Activated CD4-positive, alpha-beta memory T cell treated with anti-CD3 and anti-CD28 coated beads for 36 hours (primary cell): ENCODE measurements at places on chromosomes 5 and 9.

DNA sequence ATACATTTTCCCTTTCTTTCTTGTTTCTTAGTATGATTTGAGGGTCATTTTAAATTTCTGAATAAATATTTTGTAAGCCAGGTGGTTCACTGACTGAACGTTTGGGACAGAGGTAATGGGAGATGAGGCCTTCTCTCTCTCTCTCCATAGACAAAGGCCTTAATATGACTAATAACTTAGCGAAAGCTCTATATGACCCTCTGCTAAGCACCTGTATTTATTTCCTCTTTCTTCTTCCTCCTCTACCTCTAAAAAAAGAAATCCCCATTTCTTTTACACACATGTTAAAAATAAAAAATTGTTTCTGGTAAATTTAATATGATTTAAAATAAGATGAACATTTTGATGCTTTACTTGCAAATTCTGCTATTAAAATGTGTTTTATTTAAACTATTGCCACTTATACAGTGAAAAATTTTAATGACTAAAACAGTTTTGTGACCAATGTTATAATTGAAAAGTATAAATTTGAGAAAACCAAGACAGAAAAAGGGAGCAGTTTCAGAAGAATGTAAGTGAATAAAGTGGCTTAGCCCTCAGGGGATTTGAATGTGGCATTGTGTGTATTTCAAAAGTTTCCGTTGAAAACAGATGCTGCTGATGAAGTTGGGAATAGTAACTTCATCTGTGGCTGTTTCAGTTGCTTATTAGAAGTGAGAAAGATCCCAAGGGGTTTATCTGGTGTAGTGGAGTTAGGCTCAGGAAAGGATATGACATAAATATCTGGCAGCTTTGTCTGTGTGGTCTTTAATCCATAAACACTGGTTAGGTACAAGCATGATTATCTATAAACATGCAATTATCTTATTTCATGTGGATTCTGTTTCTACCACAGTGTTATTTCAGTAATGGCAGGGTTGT lies 128.6 kb upstream of the GRHPR start:
- no peak for DNase-seq

GRCh38 chr5:115452536-115453235 lies 91.9 kb downstream of the FEM1C start:
- DNase-seq: no peak

- DNase-seq: no peak
Observed at GRCh38 chr5:149881874-149882273, 62.7 kb downstream of the PDE6A start.

DNA sequence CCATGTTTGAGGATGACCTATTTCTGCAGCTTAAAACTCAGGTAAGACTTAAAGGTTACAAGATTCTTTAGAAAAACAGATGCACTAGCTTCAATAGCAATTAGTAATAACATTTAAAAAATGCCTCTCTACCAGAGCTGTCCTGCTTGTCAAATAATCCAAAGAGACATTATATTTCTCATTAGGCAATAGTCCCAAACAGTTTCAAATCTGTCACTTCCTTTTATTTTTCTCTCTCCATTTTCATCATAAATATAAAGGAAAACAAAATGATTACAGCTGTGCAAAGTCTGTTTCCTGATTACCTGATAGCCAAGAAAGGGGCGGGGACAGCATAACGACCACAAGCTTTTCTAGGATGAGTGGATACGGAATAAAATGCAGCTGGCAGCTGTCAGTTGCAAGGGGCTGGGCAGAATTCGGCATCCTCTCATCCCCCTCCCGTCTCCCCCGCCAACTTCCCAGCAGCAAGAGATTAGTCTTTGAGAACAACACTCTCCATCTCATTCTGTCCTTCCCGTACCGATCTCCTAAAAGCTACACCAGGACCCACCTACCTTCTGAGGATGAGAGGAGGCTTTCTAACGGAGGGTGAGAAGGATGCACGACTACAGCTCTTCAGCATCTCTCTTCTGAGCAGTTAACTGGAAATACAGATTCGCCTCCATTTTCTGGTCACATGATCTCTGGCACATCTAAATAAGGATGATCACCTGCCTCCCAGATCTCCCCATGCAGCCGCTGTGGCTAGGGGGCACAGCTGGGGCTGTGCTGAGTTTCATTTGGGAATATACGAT lies 72.5 kb upstream of the PCA3 start:
- DNase-seq: peak; percentile 27

- DNase-seq: peak; percentile 58
Observed at GRCh38 chr9:110143950-110144545, 63.9 kb downstream of the C9orf152 start.

- DNase-seq: no peak
Observed at GRCh38 chr5:136276946-136277345, 84.0 kb upstream of the SMIM32 start.

DNA sequence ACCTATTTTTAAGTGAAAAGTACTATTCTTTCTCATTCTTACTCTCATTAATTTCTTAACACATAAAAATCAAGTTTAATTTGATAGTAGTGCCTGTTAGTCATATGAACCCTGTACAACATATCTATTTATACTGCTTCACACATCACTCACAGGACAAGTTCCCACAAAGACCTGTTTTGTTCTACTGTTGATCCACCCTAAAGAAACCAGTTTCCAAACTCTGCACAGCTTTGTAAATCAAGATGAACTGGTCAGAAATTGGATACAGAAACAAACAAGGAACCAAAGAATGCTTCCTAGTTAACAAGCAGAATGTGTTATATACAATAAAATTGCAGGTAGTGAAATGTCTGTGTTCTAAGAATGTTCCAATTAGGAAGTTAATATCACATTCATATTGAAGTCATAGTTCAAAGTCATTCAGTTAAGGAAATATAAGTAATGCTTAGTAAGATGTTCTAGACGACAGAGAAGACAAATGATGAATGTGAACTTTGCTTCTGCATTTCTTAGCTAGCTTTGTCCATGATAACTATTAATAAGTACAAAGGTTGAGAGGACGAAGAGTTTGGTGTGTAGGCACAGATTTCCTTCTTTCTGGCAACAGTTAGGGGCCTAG lies 33.4 kb downstream of the C9orf85 start:
- no peak for DNase-seq

DNA sequence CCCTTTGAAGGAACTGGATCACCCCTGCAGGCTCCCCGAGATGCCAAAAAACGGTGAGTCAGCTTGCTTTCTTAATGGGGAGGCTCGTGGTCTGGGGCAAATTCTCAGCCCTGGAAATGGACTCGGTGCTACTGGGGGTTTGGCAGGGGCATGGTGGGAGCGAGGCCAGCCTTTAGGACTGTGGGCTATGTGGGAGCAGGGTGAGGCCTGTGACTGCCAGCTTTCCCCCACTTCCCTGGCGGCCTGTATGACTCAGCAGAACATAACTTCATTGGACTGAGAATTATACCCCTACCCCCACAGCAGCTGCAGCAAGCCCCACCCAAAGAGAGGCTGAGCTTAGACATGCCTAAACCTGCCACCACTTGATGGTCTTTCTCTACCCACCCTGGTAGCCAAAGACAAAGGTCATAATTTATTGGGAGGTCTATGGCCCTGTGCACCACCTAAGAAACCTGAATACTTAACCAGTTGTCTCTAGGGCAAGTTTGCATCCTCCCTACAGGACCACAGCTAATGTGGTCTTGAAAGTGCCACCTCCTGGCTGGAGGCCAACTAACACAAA lies 325.3 kb downstream of the TLE1 start:
- no peak for DNase-seq

DNA sequence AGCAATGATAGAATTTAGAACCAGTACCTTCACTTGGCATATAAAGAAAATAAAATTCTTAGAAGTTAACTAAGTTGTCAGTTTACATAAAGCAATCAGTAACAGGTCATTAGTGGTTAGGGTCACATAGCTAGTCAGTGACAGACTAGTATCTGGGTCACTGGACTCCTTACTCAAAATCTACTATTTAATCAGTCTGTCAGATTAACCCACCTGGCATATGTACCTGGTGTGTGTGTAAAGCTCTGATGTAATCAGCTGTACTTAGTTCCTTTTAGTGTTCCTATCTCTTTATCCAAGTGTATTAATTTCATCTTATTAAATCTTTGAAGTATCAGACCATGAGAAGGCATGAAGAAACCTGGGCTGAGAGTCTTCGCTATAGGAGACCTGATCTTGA lies 7.3 kb downstream of the CEP78 start:
- no peak for DNase-seq
